ENCODE measurements at places on chromosomes 12 and 14.

DNA sequence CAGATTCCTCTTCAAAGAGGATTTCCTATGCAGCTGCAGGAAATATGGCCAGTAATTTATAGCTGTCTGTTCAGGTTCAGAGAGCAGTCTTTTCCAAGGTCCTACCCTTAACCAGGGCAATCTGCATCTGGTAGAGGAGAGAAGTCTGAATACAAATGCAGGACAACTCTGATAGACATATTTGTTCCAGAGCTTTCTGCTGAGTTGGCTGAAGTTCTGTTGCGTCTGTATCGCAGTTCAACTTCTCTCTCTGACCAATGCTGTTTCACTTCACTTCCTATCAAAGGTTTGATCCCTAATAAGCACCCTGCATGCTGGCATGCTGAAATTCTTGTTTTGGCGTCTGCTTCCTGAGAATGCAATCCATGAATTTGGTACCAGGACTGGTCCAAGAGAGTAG lies 14.0 kb upstream of the CCDC91 start:
- DNase-seq: no peak

GRCh38 chr14:96497586-96497985 lies 4.6 kb upstream of the PAPOLA start:
- no peak for DNase-seq

DNA sequence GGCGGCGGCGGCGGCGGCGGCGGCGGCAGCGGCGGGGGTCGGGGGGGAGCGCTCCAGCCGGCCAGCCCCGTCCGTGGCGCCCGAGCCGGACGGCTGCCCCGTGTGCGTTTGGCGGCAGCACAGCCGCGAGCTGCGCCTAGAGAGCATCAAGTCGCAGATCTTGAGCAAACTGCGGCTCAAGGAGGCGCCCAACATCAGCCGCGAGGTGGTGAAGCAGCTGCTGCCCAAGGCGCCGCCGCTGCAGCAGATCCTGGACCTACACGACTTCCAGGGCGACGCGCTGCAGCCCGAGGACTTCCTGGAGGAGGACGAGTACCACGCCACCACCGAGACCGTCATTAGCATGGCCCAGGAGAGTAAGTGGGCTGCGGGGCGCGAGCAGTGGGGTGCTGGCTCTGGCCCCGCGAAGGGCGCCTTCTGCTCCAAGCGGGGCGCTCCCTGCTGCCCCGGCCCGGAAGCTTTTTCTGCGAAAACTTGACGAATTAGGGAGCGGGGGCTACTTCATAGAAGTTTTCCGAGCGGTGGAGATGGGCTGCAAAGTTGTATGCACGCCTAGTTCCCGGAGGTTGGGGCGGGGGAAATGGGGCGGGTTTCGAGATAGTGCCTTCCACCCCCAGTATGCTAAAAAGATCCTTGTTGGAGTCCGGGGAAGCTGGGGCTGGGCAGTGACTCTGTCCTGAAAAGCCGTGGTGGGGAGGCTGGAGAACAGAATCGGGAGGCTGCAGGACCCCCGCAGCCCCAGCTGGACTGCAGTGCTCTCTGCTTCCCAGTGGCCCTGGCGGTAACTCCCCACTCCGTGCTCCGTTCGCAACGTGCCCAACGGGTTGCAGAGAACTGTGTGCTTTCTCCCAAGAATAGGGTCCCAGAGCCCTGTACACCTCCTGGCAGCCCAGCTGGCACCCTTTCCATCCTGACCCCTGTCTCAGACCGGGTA lies 751 bp downstream of the GDF11 start:
- DNase-seq: peak; percentile 58

- DNase-seq: no peak
Measured at GRCh38 chr14:94158239-94158883, 15.8 kb upstream of the PPP4R4 start.

- DNase-seq: no peak
Measured at GRCh38 chr12:81089412-81089811, 11.5 kb downstream of the ACSS3 start.

DNA sequence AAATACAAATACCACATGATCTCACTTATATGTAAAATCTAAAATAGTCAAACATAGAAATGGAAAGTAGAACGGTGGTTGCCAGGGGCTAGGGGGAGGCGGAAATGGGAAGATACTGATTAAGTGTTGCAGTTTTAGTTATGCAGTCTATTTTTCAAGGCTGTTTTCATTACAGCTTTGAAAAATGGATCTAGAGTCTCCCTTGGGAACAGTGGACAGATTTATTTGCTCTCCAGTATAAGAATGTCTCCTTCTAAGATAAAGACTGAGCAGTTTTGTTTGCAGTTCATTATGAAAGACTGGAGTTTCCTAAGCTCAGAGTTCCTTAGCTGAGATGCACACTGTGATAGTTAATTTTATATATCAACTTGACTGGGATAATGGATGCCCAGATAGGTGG lies 202.5 kb downstream of the KLHL28 start:
- no peak for DNase-seq

DNA sequence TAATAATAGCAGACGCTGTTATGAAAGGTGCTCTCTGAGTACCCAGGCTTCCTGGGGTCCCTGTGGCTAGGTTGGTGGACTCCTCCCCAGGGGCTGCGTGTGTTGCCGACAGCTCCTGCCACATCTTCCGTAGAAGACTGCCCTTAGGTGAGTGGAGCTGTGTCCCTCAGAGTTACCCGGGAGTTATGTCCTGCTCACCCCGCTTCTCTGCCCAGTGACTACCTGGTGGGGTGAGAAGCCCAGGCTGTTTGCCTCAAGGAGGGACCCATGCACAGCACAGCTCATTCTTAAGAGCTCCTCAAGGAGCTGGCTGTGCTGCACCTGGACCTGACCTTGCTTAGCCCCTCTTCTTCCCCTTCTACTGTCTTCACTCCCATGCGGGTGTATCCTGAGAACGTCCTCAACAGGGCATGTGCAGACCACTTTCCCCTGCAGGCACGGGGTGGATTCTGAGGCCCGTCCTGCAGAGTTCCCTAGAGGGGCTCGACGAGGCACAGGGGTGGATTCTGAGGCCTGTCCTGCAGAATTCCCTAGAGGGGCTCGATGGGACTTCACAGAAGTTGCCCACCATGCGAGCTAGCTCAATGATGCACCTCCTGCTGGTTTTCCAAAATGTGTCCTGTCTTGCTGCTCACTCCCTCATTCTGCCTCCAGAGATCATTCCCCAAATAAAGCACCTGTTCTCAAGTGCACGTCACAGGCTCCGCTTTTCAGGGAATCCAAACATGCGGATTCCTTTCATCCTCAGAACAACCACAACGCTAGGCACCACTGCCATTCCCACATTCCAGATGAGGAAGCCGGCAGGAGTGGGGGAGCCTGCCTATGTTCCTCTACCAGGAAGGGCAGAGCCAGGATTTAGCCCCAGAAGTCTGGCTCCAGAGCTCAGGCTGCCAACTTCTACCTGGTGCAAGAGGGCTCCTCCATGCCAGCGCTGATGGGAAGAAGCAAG lies 231.9 kb downstream of the GLT1D1 start:
- DNase-seq: no peak

DNA sequence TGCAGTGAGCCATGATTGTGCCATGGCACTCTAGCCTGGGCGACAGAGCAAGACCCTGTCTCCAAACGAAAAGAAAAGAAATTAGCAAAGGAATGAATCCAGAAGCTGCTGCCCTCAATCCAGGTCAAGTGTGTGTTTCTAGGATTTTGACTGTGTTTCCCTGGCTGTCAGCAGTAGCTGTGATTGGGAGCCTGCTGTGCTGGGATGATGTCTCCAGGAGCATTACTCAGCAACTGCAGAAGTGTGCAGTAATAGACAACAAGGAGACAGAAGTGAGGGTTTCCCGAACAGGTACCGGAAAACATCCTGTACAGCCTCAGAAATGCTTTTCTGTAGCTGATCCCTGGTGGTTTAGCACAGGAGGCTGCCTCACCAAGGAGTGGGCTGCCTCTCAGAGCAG lies 492.5 kb downstream of the FUT8 start:
- DNase-seq: no peak

DNA sequence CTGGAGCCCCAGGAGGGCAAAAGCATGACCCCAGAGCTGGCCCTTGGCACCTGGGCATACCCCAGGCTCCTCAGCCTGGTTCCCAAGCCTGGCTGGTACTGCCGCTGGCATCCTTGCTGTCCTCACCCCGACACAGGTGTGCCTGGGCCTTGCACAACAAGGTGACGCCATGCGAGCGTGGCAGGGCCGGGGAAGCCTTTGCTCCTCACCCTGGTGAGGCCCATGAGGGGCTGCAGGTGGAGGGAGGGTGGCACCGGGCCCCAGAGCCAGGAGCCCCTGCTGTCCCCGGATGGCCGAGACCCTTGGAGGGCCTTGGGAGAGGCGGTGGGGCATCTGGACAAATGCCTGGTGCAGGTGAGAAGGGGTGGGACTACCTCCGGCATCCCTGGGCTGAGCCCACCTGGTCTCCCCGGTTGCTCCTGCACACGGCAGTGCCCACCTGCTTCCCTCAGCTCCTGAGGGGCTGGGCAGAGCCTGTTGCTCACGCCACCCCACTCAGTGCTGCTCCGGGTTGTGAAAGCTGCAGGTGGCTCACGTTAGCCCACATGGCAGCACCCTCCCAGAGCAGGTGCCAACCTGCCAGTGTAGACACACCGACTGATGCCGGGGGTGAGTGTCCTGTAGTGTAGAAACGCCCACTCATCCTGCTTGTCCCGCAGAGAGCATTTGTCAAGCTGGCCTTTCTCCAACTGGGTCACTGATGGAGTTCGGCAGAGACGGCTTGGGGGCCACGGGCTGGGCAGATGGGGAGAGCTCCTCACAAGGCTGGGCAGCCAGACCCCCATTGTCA lies 24.6 kb upstream of the KIF26A start:
- DNase-seq: no peak

DNA sequence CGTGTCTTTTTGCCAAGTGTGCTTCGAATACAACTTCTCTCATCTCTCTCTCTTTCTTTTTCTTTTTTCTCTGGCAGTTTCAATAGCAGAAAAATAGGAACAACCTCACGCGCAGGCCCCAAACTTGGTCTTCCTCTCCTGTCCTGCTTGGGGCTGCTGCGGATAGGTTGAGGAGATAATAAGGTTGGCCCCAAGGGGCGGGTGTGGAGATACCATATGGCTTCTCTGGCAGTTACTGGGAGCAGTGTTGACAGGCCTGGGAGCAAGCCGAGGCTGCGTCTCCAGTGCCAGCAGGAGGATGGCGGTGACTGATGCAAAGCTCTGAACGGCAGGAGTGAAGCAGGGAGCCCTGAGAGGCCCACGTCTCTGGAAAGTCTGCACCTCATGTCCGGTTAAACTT lies 89.5 kb upstream of the MANSC4 start:
- DNase-seq: no peak

DNA sequence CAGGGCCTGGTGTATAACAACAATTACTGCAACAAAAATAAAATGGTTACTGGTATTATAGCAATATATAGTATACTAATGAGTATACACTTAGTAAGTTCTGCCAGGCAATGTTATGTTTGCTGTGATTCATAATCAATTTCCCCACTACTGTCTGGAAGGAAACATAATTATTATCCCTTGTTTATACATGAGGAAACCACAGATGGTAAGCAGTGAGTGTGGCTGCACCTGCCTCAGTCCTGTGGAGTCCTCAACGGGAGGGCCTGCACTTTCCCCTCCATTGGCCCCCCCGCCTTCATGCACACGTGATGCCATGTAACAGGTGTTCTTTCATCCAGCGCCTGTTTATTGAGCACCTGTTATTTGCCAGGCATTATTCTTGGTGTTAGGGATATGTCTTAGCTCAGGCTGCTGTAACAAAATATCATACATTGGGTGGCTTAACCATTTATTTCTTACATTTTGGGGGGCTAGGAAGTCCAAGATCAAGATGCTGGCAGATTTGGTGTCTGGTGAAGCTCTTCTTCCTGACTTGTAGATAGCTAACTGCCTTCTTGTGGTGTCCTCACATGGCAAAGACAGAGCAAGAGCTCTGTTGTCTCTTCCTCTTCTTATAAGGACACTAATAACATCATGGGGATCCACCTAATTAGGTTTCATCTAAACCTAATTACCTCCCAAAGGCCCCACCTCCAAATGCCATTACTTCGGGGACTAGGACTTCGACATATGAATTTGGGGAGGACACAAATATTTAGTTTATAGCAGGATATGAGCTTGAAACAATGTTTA lies 59.5 kb upstream of the CHGA start:
- DNase-seq: no peak

DNA sequence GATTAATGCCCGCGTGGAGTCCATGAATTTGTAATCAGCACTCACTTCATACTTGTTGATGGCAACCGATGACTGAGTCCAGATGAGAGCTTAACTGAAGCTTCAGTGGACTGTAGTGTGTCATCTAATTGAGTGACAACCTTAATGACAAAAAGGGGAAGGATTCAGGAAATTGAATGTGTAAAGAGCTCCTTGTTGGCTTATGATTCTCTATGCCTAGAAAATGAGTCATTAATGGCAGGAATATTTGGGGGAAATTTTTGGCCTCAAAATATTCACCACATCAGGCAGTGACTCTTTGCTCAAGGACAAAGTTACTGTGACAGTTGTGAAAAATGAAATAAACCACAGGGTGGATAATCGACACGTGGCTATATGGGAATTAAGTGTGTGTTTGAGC lies 55.3 kb upstream of the STON2 start:
- DNase-seq: no peak

GRCh38 chr14:89771251-89771650 lies 183.3 kb downstream of the EFCAB11 start:
- DNase-seq: no peak

DNA sequence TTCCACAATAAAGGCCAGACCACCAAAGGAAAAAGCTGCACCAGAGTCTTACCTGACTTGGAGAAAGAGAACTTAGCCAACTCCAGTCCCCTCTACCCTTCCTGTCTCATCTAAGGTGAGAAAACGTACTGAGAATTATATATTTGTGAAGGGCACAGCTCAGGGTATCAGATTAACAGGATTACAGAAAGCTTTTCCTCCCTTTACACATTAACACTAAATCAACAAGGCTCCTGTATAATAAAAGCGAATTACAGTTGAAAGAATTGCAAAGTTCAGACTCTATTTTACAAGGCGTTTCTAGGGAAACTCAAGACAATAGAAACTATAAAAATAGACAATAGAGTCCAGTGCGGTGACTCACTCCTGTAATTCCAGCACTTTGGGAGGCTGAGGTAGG lies 82.7 kb upstream of the RPL10L start:
- no peak for DNase-seq
